ENCODE measurements at places on chromosomes 7 and 10. TPM values are rescaled to one million over a fixed set of nuclear protein-coding genes. Genes with fewer than 3 reads are reported as not detected.

Gene DYNC1I1
- total RNA-seq: not detected

GRCh38 chr7:142798451-142799436 is 28.0 kb downstream of the PRSS2 start:
- no peak for DNase-seq

DNA sequence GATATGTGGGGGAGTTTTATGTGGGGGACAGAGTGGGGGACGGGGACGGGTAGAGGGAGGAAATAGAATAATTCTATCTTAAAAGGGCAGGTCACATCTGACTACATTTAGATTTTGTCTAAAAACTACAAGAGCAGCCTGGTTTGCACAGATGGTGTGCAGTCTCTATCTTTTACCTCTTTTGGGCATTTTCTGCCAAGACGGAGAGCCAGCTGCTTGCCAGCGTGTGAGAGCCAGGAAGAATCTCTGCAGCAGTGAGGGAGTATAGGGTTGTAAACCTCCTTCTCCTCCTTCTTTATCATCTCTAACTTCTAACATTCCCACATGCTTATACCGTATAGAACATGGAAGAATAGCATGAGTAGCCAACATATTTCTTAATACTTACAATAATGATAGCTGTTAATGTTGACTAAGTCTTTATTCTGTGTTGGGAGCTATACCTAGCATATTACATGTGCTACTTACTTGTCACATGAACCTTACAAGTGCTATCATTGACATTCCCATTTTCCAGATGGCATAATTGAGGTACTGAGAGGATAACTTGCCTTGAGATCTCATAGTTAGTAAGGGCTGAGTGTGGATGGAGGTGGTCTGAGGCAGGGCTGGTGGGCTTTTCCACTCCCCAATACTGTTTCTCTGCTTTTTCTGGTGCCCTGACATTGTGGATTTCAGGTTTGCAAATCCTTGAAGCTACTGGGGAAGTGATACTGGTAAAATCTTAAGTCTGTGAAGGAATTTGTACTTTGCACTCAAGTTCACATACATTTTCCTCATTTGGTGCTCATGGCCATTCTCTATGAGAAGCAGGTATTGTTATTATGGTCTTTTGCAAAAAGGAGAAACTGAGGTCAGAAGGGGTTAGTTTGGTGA is 1.1 kb downstream of the ENTPD1 start:
- no peak for DNase-seq

Gene MMRN2
- 1.5 TPM for total RNA-seq

Gene SNX10
- total RNA-seq: 7.1 TPM

GRCh38 chr10:78691301-78692030 is 377.3 kb upstream of the ZMIZ1 start:
- DNase-seq: no peak

- no peak for DNase-seq
These were observed 19.3 kb downstream of the VIPR2 start for GRCh38 chr7:159125104-159125954.

Gene PTF1A
- total RNA-seq: not detected

Gene CUL2
- 30.7 TPM for total RNA-seq

DNA sequence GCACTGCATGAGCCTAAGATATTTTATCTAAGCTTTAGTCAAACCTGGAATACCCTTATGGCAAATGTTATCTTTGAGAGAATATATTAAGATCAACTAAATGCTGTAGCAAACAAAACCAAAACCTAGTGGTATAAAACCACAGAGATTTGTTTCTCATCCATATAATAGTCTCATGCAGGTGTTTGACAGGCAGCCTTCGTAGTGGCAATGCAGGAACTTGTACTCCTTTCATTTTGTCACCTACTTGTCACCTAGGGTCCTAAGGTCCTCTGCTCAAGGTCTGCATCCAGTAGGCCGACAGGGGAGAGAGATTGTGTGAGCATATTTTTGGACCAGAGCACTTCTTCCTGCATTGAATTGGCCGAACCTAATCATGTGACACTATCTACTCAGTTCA is 352.6 kb downstream of the GPR37 start:
- no peak for DNase-seq

Gene UTF1
- not detected for total RNA-seq

DNA sequence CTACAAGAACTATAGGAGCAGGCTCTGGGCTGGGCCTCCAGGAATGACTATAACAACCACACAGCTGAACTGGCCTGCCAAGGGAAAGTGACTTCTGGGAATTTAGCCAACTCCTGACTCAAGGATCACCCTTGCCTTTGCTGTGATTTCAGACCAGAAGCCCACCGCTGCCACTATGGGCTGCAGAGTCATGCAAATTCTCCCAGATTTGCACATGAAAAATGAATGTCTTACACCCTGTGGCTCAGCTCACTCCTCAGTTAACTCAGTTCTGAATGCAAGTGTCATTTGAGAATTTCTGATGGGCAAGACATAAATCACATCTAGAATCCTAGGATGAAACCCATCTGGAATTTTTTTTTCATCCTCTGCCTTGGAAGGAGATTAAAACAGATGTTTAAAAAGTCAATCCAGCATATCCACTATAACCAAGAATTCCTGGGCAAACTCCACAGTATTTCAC is 186.5 kb upstream of the BET1 start:
- peak; percentile 82 for DNase-seq
